Activated naive CD8-positive, alpha-beta T cell treated with anti-CD3 and anti-CD28 coated beads, Interleukin-2, amount 50 U/mL, for 16 hours (primary cell): ENCODE measurements at places on chromosomes 5 and 9.

DNA sequence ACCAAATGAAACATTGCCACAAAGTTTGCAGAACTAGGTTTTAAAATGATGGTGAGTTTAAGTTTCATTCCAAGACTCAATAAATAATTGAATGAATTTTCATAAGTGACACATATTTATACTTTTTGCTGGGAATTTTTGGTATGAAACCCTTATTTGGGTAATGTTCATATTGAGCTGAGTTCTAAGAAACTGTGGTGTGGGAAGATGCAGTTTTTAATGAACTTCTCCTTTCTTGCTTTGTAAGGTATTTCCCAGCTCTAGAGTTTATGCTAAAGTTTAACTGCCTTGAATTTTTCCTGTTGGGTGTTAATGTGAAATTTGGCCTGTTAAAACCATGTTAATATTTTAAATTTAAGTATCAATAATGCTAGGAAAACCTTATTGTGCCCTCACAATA is 15.1 kb downstream of the RABGAP1 start:
- DNase-seq = no peak

DNA sequence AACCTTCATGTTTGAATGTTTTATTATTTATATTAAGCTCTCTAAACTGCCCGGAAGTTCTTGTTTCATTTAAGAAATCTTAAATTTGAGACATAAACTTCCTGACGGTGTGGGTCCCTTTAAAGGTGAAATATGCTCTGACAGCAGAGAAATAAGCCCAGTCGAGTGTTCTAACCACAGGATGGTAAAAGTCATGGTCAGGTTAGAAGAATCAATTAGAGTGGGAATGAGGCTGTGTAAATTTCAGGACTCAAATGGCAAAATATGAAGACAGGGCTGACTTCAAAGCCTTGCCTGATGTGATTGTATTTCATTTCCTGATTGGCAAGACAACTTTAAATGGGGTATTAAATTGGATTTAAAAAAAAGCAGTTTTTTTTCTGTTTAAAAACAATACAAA is 432.9 kb upstream of the BRINP1 start:
- no peak for DNase-seq

DNA sequence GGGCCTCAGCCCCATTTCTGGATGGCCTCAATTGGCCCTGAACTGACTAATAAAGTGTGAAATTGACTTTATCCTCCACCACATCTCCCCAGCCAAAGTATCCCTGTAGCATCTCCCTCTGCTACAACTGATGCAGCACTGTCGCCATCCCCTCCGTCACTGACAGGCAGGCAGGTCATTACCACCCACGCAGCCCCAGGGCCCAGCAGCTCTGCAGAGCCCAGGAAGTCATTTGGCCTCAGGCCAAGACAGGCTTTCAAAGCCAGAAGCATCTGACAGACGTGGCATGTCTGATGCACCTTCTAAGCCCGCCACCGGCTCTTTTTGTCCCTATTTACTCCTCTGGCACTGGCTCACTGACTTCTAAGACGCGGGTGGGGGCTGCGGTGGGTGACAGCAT is 65.3 kb downstream of the ARHGEF37 start:
- no peak for DNase-seq

- DNase-seq = no peak
These were observed 138.1 kb upstream of the MEF2C start for GRCh38 chr5:89020926-89021610.

DNA sequence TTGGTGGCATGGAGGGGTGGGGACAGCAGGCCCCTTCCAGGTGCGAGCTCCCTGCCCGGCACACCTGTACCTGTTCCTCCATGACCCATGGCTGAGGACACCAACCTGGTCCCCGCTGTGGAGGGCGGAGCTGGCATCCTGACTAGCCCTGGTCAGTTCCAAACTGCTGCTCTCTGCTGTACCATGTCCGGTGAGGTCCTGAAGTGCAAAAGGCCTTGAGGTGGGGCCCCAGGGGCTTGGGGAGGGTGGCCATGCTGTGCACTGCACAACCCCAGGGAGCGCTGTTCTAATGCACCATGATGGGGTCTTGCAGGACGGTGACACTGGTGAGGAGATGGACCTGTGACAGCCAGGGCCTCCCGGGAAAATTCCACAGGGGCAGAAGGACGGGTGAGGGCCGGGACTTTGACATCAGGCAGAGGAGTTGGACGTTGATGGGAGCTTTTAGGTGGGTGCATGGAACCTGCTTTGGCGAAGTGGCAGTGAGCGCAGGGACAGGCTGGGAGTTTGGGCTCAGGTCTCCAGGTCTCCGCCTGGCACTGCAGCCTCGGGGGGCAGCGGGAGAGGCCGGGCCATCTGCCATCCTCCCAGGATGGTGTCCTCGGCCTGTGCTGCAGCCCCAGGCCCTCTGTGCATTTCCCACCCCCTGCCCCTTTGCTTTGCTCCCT is 38.9 kb downstream of the COL5A1 start:
- DNase-seq = no peak

DNA sequence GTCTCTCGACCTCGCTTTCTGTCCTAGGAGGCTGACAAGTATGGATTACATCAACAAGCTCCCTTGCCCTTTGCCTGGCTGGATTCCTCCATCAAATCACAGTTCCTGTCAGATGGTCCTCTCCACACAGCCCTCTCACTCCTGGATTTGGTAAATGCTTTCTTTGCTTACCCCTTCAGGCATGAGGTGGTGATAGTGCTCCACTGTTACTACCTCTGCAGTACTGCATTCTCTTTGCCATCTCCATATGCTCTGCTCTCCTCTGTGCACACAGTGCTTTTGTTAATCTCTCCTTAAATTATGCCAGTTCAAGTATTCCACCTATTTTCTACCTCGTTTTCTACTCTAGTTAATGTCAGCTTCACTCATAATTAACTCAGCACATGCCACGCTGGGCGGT is 279.2 kb downstream of the DMAC1 start:
- DNase-seq = no peak

GRCh38 chr9:113380869-113381378 is 4.1 kb upstream of the HDHD3 start:
- no peak for DNase-seq

- no peak for DNase-seq
These were observed 42.0 kb downstream of the WNK2 start for GRCh38 chr9:93225892-93226291.

GRCh38 chr5:119801570-119801969 is 172.2 kb downstream of the FAM170A start:
- DNase-seq = no peak

DNA sequence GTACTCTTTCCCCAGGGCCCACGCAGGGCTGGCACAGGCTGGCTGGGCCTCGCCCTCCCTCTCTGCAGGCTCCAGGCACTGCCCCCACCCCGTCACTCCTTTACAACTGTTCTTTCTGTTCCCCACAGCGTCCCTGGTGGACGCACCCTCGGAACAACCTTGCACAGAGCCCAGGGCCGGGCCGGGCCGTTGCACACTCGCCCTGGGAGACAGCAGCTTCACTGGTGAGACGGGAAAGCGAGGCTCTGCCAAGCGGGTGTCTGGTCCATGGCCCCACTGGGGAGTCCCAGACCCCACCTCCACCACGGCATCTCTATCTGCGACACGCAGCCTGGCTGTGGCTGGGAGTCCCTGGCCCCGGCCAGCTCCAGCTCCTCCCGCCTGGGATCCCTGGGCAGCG is 18.4 kb upstream of the QSOX2 start:
- DNase-seq = no peak

DNA sequence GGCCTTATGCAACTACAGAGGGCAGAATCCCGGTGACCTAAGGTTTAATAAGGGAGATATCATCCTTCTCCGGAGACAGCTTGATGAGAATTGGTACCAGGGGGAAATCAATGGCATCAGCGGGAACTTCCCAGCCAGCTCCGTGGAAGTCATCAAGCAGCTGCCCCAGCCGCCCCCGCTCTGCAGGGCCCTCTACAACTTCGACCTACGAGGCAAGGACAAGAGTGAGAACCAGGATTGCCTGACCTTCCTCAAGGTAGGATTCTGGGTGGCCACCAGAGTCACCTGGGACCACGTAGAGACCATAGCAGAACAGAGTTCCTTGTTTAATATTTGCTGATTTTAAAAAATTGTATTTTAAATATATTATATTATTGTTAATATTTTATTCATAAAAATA is 63.7 kb downstream of the SH3RF2 start:
- no peak for DNase-seq

DNA sequence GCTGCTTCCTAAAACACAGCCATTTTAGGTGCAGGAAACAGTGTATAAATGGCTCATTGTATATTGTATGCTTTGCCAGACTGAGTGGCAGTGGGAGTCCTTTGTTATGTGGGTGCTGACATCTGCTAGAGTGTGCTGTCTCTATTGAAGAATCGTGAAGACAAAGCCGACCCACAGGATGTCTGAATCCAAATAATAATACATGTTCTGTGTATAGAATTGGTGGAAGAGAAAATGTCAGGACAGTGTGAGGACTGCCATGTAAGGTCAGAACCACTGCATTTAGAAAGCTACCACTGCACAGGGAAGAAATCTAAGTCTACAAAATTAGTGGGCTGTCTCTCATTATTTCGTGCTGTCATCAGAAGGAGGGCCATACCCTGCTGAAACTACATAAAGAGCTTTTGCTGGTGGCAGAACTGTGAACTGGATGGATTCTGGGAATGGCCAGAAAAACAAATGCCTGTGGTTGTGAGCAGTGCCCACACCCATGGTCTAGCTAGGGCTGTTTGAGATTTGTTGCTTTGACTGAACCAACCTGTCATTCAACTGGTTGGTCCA is 2.5 kb downstream of the IL7R start:
- no peak for DNase-seq

- DNase-seq = no peak
These were observed 33.0 kb upstream of the C6 start for GRCh38 chr5:41246376-41246775.

DNA sequence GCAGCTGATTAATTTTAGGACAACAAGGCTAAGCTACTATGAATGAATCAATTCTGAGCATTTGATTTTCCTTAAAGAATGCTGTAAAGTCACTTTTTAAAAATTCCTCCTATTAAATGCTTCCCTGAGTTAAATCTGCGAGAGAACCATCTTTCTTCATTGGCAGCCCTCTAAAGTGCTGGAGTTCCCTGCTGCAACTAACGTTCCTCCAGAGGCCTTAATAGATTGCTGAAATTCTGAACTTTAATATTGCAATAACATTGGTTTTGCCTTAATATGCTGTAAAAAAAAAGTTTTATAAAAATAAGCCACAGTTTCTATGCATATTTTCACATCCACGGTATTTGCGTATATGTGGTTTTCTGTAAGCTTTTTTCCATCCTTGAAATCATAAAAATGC is 298.0 kb upstream of the PIK3R1 start:
- no peak for DNase-seq

- peak; percentile 21 for DNase-seq
These were observed 132.6 kb downstream of the MRPL36 start for GRCh38 chr5:1666812-1667588.

DNA sequence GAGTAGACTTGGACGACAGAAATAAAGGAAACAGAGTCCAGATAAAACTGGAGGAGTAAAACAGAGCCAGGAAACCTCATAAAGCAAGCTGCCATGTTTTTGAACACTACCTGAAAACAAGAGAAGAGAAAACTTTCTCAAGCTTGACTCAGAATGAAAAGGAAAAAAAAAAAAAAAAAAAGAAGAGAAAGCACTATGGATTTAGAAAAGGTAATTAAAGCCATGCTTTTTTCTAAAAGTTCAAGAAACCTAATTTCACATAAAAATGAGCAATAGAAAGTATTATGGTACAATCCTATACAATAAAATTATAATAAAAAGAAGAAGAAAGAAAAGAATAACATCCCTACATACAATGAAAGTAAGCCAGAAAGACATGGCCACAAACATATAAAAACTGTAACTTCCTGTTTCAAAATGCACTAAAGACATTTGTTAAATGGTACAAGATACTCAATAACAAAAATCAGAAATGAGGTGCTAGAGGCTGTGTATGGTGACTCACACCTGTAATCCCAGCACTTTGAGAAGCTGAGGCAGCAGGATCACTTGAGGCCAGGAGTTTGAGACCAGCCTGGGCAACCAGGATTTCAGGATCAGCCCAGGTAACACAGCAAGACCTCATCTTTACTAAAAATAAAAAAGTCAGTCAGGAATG is 129.5 kb downstream of the SIL1 start:
- DNase-seq = no peak

DNA sequence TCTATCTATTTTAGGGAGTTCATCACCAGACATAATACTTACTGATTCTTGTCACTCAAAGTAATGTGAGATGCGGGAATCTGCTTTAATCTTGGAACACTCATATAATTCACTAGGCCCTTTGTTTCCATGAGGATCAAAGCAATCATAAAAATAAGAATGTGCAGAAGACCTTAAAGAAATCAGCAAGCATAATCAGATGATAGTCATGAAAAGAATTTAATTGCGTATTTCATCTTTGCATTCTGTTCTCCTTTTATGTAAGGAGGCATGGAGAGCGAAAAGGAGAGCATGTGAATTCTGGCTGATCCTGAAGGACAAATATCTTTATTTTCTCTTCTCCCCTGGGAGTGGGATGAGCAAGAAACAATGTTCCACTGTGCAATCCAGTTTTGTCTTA is 128.0 kb downstream of the RAB3C start:
- no peak for DNase-seq

- no peak for DNase-seq
These were observed 162.1 kb downstream of the ROR2 start for GRCh38 chr9:91787931-91788330.

DNA sequence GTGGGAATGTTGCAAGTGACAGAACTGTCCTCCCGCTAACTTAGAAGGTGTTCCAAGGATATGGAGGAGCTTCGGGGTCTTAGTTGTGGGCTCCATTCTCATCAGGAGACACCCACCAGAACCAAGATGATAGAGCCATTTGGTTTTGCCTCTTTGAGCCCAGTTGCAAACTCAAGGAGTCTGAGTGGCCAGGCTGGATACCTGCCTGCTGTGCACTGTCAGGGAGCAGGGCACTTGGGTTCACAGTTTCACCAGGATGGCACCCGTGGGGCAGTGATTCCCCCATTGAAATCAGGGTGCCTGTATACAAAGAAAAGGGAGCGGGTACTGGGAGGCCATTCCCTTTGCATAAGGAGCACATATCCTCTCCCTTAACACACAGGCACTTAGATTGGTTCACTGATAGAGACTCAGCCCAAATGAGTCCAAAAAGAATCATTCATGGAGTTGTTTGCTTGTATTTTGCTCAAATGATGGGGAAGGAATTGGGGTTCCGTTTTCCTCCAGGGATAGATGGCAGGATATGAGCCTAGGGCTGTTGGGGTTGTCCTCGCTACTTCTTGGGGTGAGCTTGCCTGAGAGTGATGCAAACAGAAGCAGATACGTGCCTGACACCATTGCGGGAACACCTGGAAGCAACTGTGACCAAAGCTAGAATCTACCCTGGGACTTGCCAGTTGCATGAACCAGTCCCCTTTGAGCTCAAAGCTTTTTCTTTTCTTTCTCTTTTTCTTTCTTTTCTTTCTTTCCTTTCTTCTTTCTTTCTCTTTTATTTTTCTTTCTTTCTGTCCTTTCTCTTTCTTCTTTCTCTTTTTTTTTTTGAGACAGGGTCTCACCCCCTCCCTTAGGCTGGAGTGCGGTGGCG is 1.3 kb upstream of the PRR7 start:
- DNase-seq = no peak

DNA sequence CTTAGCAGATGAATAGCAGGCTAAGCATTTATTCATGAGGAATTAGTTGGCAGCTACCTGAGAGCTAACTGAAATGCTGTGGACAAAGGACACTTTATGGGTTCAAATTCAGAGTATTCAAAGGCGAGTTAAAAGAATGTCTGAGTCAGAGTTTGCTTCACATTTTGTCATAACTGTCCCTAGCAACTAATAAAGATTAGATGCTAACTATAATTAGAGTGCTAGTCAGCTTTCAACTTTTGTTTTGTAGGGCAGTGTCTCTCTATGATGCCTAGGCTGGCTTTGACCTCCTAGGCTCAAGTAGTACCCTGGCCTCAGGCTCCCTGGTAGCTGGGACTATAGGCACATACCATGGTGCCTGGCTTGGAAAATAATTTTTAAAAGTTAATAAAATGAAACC is 4.6 kb downstream of the SMC5 start:
- no peak for DNase-seq
